Activated T-helper 1 cell treated with Interleukin-2 at 50 U/mL for 16 hours (primary cell): ENCODE measurements at places on chromosomes 5 and 9.

DNA sequence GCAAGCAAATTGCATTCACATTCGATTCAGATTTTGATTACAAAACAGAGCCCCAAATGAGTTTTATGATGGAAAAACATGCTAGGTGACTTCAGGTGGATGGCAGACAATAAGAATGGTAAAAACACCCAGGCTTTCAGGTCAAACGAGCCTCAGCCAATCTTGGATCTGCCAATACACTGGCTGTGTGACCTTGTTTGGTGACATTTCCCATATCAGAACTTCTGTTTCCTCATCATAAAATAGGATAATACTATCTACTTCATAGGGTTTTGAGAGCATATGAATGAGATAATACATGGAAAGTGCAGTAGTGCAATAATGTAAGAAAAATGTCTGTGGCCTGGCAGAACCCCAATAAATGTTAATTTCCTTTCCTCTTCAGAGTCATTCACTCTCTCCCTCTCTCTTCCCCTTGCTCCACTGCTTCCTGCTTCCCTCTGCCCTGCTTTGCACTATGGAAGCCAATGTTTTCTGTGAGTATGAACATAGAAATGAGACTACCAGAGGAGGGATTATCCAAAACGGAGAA, 54.7 kb downstream of the SH3RF2 start:
- no peak for DNase-seq

DNA sequence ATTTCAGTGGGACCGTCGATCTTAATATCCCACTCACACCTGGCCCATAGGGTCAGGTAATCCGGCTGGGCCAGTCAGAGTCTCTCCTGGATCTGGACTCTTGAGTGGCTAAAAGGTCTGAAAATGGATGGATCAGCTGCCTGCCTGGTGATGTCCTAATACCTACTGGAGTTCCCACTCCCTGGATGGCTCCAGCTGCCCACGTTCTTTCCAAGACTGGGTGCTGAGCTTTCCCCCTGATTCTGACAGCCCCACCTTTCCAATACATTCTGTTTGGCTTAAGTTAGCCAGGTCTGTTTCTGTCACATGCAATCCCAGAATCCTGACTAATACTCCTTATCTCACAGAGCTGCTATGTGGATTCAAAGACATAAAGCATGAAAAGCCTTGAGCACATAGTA, 10.2 kb downstream of the SH3PXD2B start:
- DNase-seq, result no peak

- DNase-seq, result no peak
Observed at GRCh38 chr5:102582696-102583095, 83.9 kb upstream of the SLCO6A1 start.

GRCh38 chr5:57650360-57651069, 167.9 kb upstream of the ACTBL2 start:
- no peak for DNase-seq

- DNase-seq, result no peak
Observed at GRCh38 chr5:150559088-150559487, 51.2 kb downstream of the NDST1 start.

DNA sequence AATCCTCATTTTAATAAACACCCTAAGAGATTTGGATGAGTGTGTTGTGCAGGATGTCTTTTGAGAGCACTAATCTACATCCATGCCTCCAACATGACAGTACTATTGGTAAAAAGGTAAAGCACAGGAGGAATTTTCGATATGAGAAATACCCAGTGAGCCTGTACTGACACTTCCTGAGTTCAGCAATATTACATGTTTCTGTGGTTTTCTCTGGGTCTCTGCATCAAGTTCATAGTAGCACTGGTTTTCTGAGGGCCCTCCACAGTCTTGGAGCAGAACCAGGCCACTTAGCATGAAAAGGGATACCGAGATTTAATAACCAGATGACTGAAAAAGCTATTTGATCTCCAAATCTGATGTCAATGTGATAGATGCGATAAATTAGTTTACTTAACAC, 524.1 kb downstream of the TMEM38B start:
- DNase-seq, result no peak

- no peak for DNase-seq
Observed at GRCh38 chr9:92640398-92641091, 29.4 kb downstream of the IPPK start.

DNA sequence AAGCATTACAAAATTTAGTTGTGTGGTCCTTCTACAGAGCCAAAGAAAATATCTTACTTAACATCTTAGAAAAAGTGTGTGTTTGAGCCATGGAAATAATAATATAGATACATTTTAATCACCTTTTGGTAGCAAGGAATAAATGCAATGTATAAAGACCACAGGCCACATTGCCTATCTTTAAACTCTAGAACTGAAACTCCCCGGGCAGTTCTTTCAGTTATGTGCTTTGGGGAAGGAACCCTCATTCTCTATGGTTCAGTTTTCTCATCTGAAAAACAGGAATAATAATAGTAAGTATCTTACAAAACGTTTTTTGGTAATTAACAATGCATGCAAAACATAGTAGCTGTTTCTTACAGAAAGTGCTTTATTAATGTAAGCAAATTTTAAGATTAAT, 67.8 kb upstream of the GABRB2 start:
- no peak for DNase-seq

- DNase-seq, result no peak
Observed at GRCh38 chr9:32581512-32582143, 8.7 kb upstream of the NDUFB6 start.

DNA sequence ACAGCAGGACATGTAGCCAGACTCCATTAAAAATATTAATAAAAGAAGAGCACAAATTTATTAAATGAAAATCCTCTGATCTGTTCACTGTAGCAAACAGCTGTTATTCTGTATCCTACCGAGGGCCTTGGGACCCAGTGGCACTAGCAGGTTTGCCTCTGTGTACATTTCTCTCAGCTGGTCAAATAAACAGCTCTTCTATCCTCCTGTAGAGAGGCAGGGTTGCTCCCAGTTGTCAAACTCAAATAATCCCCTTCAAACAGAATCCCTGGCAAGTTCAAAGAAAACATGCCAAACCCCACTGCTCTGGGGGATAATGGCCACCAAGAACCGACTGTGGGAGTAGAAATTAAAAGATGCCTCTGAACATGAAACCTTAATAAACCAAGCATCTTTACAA, 1262.0 kb upstream of the DMAC1 start:
- no peak for DNase-seq

- DNase-seq, result no peak
Observed at GRCh38 chr9:107545036-107545435, 55.5 kb upstream of the KLF4 start.

DNA sequence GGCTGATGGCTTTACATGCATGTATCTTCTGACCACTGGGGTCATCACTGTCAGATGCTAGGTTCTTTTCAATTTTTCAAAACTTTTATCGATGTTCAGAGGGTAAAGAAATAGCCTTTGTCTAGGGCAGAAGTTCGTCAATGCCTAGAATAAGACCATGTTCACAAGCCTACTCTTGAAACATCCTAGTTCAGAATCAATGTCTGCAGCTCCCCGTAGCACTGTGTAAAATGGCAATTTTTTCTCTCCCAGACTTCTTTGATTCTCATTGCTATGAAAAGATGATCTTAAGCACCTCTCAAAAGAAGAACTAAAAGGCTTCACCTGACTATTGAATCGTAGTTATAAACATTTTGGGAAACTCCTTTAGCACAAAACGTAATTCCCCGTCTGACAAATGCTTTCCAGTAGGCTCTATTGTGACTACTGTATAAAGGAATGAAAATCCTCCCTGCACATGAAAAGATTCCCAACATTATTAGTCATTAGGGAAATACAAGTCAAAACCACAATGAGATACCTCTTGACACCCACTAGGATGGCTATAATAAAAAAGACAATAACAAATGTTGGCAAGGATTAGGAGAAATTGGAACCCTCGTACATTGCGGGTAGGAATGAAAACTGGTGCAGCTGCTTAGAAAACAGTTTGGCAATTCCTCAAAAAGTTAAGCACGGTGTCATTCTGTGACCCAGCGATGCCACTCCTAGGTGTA, 263.5 kb downstream of the ARHGAP26 start:
- DNase-seq, result no peak

- DNase-seq, result no peak
Observed at GRCh38 chr9:124372038-124372437, 43.2 kb downstream of the PSMB7 start.

DNA sequence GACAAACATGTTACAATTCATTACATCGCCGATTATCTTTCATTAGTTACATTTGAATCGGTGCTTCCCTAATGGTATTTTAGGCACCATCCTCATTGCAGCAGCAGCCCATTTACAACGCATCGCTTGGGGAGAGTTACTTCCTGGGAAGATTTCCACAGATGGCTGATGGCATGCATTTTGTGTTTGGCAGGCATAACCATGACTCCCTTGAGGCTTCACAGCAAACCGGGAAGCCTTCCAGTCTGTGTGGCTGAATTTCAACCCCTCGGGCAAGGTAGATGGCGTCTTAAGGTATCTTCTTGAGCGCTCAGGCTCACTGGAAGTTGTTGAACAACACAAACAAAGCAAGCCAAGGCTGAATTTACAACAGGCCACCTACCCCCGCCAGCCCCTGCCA, 1.6 kb upstream of the DNAH5 start:
- no peak for DNase-seq

GRCh38 chr9:682633-683508, 158.6 kb upstream of the DMRT1 start:
- DNase-seq, result no peak

GRCh38 chr5:124908581-124909451, 162.4 kb upstream of the ZNF608 start:
- DNase-seq, result no peak

GRCh38 chr5:135085133-135085935, 51.3 kb upstream of the PITX1 start:
- no peak for DNase-seq

DNA sequence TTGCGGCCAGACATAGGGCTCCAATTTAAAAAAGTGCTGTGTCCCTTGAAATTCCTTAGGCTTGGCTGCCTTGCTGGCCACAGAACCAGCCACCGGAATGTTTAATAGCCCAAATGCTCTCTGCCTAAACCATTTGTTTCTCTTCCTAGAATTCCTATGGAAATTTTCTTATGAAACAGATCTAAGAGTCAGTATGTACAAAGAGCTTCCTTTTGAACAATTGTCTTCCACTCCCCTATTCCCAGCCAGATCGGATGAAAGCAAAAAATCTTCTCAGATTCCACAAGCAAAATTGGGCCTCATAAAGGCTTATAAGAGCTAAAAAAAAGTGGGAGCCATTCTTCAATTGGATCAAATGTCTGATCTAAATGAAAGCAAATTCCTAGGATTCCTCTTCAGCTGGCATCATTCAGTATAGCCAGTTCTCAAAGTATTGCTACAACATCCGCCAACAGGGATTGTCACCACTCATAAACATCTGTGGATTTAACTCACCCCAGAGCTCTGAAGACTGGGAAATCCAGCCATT, 104.3 kb downstream of the CEMIP2 start:
- DNase-seq, result no peak

- DNase-seq, result no peak
Observed at GRCh38 chr5:5904113-5904512, 474.2 kb downstream of the MED10 start.

GRCh38 chr9:124473310-124473709, 23.1 kb downstream of the ADGRD2 start:
- no peak for DNase-seq

DNA sequence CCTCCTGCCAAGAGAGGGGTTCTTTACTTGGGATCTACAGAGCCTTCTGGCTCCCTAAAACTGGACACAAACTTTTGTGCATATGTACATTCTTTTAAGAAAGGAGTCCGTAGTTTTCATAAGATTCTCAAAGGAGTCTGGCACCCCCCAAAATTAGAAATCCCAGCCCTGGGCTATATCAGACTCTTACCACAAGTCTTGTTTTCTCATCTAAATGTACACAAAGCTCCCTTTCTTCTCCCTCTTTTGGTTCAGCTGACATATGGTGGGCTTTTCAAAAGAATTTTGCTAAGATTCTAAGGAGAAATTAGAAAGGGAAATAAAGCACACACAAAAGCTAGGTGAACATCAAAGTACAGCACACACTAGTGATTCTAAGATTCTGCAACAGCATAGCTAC, 114.4 kb downstream of the ENC1 start:
- no peak for DNase-seq

- no peak for DNase-seq
Observed at GRCh38 chr5:14440582-14441431, 140.8 kb upstream of the OTULINL start.

GRCh38 chr9:113421726-113422125, 11.2 kb downstream of the C9orf43 start:
- no peak for DNase-seq

DNA sequence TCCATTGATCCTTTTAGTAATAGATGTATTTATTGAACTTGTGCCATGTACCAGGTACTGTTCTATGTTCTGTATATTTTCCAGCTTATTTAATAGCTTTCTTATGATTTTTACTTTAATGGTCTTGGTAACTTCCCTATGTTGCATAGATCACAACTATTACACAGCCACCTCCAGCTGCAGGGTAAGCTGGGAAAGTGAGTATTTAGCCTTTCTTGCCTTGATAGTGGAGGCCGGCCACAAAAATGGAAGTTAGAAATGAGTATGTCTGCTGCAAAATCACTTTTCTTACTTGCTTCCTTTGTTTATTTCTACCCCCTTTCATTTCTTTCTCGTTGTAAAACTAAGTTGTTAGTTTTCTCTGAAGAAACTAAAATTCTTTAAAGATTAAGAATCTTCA, 43.1 kb upstream of the ANKDD1B start:
- no peak for DNase-seq

DNA sequence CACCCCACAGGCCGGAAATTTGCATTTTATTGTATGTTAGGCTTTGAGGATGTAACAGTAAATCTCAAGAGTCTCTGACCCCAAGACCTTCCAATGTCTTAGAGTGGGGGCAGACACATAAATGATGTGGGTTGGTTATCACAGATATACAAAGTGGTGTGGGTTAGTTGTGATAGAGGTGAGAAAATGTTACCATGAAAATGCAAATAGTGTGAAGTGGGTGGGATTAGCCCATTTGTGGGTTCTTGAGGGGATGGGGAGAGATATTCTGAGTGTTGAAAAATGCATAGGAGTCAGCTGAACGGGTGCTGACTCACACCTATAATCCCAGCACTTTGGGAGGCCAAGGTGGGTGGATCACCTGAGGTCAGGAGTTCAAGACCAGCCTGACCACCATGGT, 7.9 kb upstream of the RNF145 start:
- DNase-seq, result no peak

DNA sequence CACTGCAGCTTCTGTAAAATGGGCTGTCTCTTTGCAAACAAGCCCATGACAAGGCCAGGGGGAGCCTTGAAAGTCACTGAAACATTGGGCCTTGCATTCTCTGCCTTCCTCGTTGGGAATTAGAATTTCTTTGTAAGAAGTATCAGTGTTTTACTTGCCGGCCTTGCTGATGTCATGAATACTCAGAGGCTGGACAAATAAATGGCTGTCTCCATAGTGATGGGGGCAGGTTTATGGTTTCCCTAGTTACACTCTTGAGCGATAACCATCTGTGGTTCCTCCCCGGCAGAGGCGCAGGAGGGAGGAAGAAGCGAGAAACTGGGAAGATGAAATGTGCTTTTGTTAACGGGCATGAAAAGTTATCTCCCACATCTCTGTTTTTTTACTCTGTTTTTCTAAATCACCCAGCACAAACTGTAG, 272.7 kb upstream of the PANK3 start:
- DNase-seq, result no peak

GRCh38 chr9:99000476-99001395, 57.0 kb downstream of the COL15A1 start:
- DNase-seq, result peak; percentile 36
